Left forelimb (tissue), 1 donor: ENCODE measurements at places on chromosomes 16 and 17.

DNA sequence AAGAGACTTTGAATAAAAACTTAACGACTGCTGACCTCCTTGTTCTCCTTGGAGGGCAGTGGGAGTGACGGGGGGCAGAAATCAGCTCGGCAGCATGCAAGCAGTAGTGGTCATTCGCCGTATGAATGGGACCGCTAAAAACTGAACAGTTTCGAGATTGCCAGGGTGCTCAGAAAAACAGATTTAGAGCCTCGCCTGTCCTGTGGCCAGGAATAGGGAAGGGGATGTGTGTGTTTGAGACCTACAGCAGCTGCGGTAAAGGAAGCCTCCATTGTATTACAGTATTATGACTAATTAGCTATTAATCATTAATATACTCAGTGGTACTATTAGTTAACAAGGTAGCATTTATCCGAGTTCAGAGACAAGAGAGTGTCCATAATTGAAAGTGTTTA is 670 bp upstream of the ZNF652 start:
- DNase-seq: no peak

DNA sequence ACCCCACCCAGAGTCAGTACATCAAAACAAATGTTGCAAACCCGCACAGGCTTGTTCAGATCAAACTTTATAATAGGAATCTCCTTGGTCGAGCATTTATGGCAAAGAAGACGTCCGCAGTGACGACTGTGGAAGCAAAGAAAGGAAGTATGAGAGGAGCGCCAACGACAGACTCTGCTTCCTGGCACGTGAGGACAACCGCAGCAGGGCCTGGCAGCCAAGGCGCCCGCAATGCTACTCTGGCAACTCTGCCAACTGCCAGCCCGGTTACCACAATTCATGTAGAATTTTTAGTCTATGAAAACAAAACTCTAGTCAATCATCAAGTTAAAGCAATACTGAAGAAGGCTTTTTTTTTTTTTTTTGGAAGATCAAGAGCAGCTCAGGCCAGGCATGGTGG is 24.8 kb downstream of the CYB5D2 start:
- no peak for DNase-seq

GRCh38 chr17:64661726-64661975 is 456 bp downstream of the SMURF2 start:
- no peak for DNase-seq

DNA sequence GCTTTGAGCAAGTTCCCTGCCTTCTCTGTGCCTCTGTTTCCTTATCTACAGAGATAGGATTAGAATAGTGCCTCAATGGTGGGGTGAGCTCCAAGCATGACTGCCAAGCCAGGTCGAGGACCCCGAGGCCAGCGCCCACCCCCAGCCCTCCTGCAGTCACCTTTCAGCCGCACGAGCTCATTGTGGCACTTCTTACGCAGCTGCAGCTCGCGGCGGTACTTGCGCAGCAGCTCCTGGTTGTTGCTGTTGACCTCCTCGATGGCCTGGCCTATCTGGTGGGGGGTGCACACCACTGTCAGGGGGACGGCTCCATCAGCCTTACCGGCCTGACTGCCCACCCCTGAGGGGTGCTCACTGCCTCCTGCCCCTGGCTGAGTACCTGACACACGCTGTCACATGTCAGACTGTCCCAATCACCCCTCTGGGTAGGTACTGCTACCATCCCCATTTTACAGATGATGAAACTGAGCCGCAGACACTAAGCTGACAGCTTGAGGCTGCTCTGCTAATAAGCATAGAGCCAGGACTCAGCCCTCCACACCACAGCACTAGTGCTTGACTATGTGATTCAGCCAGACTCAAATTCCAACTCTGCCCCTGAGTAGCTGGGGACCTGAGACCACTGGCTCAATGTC is 31.3 kb downstream of the KATNB1 start:
- DNase-seq: no peak

DNA sequence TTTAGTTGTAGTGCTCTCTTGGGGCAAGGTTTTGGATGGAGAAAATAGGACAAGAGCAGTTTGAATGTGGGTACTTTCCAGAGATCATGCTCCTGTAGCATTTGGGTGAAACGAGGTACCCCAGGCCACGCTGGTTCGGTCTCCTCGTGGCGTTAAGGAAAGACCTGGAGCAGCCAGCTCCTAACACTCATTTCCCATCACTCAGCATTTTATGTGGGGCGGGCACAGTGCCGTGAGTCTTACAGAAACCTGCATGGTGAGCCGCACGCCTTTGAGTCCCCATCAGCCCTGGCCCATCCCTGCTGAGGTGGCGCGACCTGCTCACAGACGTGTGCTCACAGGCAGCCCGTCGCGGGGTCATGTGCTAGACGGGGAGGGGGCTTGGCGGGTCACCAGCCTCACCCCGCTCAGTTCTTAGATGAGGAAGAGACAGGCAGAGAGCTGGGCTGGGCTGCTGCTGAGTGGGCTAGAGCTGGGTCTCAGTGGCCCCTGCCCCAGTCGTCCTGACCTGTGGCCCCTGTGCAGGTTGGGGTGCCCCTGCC is 37.3 kb downstream of the TBCD start:
- DNase-seq: no peak

GRCh38 chr17:79083191-79083971 is 8.8 kb downstream of the ENGASE start:
- DNase-seq: no peak

DNA sequence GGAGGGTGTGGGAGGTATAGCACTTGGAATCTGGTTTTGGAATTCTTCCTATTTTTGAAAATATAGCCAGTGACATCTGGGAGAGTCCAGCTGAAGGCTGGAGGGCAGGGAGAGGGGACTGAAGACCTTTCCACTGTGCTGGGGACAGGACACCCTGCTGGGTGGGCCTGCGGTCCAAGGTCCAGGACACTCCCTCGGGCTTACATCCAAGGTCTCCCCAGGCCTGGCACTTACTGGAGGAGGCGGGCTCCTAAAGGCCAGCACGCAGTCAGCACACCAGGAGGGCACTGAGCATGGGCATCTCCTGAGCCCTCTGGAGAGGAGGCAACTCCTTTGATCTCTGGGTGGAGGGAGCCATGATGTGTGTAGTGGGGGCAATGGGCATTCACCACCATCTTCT is 35.5 kb upstream of the ETV4 start:
- no peak for DNase-seq

DNA sequence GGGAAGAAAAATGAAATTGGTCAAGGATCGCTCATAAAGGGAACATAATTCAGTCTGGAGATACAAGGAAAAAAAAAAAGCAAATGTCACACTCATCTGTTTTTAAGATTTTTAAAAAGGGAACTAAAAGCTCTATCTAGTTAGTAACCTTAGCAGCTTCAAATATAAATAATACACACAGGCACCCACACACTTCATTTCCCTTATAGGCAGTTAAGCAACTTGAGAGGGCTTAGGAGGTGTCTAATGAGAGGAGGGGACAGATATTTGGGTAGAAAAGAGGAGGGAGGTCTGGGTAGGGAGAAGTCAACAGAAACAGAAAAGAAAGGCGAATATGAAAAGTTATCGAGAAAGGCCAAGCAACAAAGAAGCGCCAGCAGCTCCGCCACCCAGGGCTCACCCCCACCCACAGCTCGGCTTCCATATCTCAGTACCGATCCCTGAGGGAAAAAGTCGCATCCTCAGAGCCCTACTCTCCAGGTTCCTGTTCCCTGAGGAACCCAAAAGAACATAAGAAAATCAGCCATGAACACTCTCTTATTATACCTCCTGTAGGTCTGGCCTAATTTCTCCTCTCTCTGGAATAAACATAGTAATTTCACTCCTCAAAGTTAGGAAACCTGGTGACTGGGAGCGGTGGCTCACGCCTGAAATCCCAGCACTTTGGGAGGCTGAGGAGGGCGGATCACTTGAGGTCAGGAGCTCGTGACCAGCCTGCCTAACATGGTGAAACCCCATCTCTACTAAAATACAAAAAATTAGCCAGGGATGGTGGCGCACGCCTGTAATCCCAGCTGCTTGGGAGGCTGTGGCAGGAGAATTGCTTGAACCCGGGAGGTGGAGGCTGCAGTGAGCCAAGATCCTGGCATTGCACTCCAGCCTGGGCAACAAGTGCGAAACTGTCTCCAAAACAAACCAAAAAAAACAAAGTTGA is 69.6 kb upstream of the RCVRN start:
- no peak for DNase-seq

- DNase-seq: no peak
These were observed 361.2 kb downstream of the TMEM114 start for GRCh38 chr16:8229011-8229520.
